ENCODE measurements at places on chromosomes 5 and 9.

DNA sequence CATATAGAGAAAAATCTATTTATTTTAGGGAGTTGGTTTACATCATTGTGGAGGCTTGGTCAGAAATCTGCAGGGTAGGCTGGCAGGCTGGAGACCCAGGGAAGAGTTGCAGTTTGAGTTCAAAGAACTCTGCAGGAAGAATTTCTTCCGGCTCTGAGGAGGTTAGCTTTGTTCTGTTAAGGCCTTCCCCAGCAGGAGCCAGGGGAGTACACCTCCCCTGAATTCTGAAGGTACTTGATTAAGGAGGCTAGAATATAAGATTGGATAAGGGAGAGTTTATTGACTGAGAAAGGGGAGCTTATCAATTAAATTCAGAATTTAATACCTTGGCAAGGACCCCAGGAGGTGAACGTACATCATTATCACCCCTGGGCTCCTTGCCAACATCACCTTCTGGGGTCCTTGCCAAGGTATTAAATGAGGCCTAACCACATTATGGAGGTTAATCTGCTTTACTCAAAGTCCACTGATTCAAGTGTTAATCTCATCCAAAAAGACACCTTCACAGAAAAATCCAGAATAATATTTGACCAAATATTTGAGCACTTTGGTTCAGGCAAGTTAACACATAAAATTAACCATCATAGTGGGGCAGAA is 351.7 kb downstream of the CWC27 start:
- no peak for DNase-seq

GRCh38 chr5:1444361-1445189 is 665 bp downstream of the SLC6A3 start:
- no peak for DNase-seq

- no peak for DNase-seq
These were observed 120.9 kb downstream of the SSBP2 start for GRCh38 chr5:81629986-81630385.

GRCh38 chr5:14362491-14362890 is 219.1 kb upstream of the OTULINL start:
- DNase-seq: no peak

- DNase-seq: no peak
These were observed 2.7 kb upstream of the MTMR12 start for GRCh38 chr5:32315221-32316014.

DNA sequence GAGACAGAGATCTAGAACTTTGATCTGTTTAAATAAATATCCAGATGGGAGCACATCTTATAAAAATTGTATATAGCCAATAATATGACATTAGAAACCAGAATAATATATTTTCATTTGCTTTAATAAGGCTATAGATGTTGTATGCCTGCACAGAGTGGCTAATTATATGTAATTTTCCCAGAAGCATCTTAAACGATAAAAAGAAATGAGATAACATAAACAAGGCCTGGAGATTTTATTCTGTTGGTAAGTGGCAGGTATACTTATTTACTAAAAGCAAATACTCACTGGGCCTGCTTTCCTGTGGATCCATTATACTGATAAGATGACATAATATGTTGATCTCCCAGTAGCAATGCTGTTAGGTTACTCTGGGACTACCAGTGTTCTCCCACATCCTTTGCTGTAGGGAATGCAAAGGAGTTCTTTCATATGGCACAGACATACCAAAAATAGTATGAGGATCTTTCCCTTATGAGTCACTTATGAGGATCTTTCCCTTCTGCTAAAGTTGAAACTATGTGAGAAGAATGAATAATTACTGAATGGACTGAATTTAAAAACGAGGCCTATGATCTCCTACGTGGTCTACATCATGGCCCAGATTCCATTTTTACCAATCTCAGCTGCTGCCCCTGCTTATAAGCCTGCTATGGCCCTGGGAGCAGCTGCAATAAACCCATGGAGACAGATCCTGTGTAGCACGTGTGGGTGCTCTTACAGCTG is 112.1 kb downstream of the NUDT12 start:
- no peak for DNase-seq

DNA sequence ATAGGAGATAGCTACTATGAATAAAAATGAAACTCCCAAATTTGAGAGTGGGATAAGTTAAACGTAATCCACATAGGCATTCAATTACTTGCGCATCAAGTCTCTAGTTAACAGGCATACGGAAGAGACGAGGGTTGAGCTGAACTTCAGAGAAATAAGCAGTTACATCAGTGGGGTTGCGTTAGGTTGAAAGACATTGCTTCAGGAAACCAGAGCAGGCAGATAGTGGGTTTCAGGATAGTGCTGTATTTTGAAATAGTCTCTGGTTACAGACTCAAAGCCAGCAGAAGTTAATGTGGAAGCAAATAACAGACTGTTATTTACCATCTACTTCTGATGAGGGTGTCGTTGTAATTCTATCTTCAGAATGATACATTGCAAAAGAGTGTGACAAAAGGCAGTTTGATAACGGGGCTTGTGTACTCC is 533.4 kb downstream of the PDE4D start:
- no peak for DNase-seq

- DNase-seq: no peak
These were observed 6.0 kb upstream of the SLC6A19 start for GRCh38 chr5:1195439-1195838.

GRCh38 chr5:64158827-64159226 is 6.8 kb upstream of the RNF180 start:
- DNase-seq: no peak

- no peak for DNase-seq
These were observed 205.5 kb upstream of the SLC24A2 start for GRCh38 chr9:19994296-19994695.
